ENCODE measurements at places on chromosomes 1 and 21.
A peak's percentile ranks its signal among the peaks of the same experiment; 100 is the strongest.

GRCh38 chr1:4500441-4500840, 154.0 kb upstream of the AJAP1 start:
- DNase-seq = no peak

GRCh38 chr1:90391126-90391525, 326.0 kb downstream of the BARHL2 start:
- no peak for DNase-seq

DNA sequence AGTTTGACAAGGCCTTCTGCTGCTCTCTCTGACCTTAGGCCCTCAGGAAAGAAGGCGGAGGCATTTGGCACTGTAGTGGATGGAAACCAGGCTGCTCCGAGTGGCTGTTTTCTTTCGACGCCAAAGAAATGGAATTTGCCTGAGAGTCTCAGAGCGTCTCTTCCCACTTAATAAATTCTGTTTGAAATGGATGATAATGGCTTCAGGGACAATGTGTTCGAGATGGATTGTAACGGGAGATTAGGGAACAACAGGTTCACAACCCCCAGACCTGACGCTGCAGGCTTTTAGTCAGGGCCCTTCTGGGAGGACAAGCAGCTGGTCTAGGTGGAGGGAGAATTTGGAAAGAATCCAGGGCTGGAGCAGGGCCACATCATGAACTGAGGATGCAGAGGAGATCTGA, 58.6 kb downstream of the TLR5 start:
- DNase-seq = no peak

DNA sequence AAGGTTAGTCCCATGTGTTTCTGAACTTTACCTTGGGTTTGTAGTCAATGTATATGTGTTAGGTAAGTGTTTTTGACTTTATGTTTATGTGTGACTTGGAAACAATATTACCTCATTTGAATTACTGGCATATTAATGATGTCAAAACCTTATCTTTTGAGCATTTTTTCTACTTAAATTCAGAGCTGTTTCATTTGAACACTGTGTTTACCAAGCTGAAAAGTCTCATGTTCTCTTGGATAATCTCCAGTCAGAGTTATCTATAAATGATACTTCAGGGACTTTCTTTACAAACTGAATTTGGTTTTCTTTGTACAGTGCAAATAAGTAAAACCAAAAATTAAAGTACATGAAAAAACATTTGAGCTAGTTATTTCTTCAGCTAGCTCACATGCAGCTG, 30.0 kb downstream of the ADAMTS1 start:
- DNase-seq = no peak

- no peak for DNase-seq
Observed at GRCh38 chr1:152003846-152004442, 10.3 kb upstream of the S100A10 start.

DNA sequence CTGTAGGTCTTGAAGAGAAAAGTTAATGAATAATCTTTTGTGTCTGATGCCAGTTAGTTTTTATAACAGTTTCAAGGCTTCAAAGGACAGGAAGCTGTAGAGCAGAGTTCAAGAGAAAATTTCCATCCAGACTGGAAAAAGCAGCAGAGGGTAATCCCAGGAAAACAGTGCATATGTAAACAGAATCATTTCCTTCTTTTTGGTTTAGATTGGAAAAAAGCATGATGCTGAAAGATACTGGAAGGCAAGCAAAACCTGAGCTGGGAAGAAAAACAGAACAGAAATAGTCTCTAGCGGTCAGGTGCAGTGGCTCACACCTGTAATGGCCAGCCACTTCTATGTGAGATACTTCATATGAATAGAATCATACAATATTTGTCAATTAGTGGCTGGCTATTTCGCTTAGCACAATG, 71.9 kb downstream of the ZSWIM5 start:
- no peak for DNase-seq

GRCh38 chr1:27770293-27770830, 2.7 kb upstream of the STX12 start:
- no peak for DNase-seq

DNA sequence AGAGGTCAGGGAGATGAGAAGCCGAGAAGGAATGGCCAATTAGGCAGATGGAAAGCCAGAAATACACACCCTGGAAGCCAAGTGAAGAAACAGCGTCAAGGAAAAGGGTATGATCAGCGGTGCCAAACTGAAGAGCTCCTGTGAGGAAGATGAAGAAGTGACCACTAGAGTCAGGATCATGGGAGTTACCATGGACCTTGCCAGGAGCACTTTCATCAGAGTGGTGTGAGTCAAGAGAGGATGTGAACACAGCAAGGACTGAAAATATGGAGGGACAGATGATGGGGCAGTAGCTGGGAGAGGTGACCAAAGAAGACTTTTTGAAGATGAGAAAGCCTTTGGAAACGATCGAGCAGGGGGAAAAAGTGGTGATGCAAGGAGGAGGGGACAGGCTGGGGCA, 50.4 kb downstream of the CD34 start:
- no peak for DNase-seq

DNA sequence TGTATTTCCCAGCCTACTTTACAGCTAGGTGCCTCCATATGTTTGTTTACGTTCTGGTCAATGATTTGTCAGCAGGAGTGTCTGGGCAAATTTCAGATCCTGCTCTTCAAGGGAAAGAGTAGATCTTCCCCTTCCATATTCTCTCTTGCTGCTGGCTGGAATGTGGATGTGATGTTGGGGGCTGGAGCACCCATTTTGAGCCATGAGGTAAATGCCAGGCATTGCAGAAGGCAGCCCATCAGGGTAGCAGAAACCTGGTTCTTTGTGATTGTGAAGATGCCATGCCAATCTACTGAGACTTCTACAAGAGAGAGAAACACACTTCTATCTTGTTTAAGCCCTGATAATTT, 25.1 kb downstream of the RUNX1 start:
- no peak for DNase-seq

GRCh38 chr1:85566890-85567289, 13.7 kb upstream of the CCN1 start:
- DNase-seq = no peak

GRCh38 chr1:167473761-167474160, 44.6 kb downstream of the CD247 start:
- no peak for DNase-seq

DNA sequence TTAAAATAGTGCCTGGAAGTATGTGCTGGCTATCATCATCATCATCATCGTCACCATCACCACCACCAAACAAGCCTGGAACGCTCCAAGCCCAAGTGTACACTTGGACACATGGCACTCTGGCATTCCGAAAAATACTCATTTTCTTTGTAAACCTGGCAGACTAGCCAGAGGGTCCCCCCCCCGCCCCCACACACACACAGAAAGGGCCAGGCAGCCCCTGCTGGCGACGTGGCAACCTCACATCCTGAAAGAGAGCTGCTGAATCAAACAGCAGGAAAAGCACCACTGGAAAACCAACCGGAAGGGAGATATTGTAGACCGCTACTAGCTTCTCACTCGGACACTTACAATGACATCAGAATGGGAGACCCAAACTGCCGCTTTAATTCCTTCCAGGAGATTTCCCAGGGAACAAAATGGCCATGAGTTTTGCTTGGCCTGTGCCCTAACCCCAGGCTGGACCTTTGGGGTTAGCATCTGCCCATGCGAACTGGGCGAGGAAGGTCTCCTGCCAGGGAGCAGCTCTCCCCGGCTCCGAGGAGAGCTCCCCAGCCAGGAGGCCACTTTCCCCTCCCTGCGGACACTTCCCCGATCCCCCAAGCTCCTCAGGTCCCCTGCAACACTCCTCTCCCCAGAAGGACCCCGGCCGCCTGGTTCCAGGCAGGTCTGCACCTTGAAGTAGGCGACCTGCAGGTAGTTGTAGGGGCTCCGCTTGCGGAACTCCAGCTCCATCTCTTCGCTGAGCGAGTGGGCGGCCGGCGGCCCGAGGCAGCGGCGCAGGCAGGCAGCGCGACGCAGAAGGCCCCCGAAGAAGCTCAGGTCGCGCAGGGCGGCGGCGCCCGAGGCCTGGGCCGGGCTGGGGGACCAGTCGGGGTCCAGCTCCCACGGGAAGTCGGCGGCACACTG, 742 bp downstream of the P3H1 start:
- peak; percentile 51 for DNase-seq

DNA sequence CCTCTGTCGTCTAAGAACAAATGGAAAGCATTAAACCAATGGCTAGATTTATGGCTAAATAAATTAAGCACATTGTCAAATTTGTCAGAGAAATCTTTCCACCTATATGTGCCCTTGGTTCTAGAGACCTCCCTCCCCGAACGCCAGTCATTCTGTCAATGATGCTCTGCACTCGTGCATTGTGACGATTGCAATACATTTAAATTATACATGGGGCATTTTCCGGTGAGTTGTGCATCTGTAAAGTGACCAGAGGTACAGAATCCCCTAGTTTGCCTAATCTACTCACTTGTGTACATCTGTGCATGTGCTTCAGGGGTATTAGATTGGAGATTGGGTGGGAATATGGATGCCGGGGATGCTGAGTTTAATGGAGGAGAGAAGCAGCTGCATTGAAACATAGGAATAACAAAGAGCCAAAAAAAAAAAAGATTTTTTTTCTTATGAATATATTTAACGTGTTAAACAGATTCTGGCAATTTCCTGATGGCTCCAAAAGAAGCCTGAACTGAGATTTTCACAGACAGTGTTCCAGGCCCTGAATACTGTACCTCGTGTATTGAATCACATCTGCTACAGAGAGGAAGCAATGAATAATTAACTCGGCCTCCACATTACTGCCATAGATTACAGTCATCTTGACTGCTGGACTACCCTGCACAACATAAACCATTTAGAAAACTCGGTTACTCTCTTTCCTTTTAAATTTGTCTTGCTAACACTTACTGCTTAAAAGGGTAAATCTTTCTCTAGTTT, 149.0 kb upstream of the C1orf87 start:
- DNase-seq = no peak

DNA sequence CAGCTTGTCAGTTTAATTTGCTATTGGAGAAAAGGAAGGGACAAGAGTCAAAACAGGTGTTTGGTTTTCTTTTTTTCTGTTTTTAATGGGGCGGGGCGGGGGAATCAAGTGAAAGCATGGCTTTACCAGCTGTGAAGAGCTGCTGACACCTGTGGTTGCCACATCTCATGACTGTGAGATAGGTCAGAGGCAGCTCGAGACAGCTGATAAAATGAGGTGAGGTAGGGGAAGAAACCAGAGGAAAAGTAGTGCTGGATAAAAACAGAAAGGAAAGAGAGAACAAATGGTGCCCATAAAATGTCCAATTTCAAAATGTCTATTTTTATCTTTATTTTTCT, 272.3 kb downstream of the NEGR1 start:
- no peak for DNase-seq

DNA sequence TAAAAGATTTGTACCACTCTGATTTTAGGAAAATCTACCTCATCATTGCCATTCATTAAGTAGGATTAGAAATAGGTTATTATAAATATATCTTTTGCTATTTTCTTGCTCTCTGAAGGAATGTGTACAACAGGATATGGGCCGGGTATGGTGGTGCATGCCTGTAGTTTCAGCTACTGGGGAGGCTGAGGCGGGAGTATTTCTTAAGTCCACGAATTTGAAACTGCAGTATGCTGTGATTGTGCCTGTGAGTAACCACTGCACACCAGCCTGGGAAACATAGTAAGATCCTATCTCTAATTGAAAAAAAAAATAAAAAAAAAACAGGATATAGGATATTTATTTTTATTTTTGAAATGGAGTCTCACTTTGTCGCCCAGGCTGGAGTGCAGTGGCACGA, 50.0 kb downstream of the CLIC4 start:
- DNase-seq = no peak

DNA sequence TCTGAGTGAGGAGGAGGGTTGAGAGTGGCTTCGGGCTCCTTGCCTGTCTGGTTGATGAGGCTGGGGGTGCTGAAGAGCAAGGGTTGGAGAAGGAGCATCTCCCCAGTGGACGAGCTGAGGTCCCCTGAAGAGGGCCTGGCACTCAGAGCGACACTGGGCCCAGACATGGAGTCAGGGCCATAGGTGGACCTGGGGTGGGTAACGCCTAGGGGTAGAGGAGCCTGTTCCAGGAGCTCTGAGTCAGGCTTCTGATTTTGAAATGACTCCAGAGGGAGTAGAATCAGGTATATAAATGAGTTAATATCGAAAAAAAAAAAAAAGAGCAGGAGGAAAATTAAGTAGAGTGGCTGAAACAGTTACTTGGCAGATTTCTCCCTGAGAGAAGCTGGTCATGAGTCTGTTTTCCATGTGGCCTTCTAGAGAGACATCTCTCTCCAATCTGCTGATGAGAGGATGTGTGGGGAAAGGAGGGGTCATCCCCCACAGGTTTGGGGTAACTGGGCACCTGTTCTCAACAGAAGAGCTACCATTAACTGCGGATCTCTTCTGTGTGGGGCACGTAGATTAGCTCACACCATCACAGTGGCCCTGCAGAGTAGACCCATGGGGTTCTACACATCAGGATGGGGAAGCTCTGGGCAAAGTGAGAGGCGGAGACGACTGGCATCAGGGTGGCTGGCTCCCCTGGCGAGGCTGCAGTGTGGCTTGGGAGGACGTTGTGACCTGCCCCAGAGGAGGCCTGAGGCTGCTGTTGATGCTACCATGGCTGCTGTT, 115.5 kb downstream of the DHRS3 start:
- DNase-seq = no peak

DNA sequence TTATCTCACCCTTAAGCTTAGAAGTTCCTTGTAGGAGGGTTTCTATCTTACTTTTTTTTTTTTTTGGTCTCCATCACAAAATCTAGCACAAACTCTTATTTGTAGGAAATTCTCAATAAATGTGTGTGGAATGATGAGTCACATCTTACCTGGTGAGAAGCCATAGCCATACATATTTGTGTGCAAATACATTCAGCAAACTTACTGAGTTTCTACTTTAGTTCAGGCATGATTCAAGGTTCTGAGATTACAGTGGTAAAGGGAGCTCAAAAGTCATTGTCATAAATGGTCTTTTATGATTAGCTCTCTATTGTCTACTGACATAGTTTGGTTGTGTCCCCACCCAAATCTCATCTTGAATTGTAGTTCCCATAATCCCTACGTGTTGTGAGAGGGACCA, 193.1 kb upstream of the UBE2U start:
- no peak for DNase-seq

- DNase-seq = no peak
Observed at GRCh38 chr1:31811605-31812004, 4.2 kb downstream of the SPOCD1 start.

- no peak for DNase-seq
Observed at GRCh38 chr1:225883616-225884265, 1.6 kb upstream of the TMEM63A start.

GRCh38 chr1:64488862-64489261, 18.9 kb downstream of the CACHD1 start:
- DNase-seq = no peak

- DNase-seq = no peak
Observed at GRCh38 chr1:232477728-232478127, 152.2 kb downstream of the SIPA1L2 start.

DNA sequence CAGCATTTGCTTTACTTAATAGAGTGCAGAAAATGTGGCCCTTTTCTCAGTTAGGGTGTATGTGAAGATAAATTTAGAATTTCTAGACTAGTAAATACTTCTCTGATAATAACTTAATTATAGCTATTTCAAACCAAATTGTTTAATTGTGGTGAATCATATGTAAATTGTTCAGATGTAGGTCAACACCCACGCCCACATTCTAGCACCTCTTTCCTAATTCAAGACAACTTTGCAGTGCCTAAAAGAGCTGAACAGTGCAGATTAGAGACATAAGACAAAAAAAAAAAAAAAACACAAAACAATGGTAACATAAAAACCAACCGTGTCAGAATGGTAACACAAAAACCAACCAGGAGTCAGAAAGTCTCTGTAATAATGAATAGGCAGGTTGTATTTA, 758.3 kb downstream of the USP25 start:
- no peak for DNase-seq
